CD4-positive, CD25-positive, alpha-beta regulatory T cell (primary cell): ENCODE measurements at places on chromosomes 1 and 21.

GRCh38 chr1:199684686-199685273 is 342.7 kb upstream of the NR5A2 start:
- peak; percentile 32 for DNase-seq

- no peak for DNase-seq
Observed at GRCh38 chr1:162094723-162095122, 25.2 kb downstream of the NOS1AP start.

DNA sequence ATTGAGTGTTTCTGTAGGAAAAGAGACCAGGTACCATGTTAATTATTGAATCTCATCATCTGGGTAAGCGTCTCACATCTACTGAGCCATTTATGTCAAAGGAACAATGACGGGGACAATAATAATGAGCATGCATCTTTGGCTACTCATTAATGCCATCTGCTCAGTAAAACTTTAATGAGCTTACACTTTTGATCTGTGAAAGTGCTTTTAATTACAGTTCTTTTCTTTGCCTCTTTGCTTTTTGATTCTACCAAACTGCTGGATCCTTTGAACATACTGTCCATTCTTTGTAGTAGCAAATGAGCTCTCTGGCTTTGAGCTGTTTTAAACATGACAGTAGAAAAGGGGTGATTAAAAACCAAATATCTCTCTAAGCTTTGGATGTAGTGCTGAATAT is 181.2 kb upstream of the IVNS1ABP start:
- no peak for DNase-seq

DNA sequence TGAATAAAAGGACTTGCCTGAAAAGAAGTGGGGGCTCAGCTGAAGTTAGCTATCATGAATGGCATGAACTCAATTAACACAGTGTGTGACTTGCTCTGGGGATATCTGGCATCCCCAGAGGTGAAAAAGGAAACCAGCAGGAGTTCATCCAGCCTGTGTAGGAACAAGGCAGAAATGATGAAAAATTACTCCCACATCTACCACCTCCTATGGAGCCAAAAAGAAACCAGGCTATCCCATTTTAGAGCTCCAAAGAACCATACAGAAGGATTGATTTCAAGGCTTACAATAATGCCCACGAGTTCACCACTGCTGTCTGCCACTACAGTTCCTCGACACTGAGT is 25.3 kb downstream of the TP53BP2 start:
- no peak for DNase-seq

DNA sequence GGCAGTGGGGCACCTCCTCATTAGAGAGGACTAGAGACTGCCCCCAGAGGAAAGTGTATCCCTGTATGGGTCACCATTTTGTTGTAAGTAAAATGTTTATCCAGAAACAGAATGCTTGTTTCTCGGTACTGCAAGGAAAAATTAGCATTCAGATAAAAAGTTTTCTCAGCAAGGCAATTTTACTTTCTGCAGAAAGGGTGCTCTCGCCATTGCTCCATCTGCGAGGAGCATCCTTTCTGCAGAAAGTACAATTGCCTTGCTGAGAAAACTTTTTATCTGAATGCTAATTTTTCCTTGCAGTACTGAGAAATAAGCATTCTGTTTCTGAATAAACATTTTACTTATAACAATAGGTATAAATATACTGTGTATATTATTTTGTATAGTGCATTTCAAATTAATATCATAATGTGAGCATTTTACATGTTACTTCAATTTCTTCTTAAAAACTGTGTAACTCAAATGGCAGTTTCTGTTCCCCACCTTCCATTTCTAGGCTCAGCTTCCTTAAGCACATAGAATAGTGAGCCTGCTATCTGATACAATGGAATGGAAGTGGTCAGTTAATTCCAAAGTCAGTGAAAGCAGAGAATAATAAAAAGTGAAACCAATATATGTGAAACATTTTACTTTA is 76.5 kb upstream of the DESI2 start:
- no peak for DNase-seq

- DNase-seq = no peak
Observed at GRCh38 chr1:100955322-100955721, 59.4 kb downstream of the SLC30A7 start.

DNA sequence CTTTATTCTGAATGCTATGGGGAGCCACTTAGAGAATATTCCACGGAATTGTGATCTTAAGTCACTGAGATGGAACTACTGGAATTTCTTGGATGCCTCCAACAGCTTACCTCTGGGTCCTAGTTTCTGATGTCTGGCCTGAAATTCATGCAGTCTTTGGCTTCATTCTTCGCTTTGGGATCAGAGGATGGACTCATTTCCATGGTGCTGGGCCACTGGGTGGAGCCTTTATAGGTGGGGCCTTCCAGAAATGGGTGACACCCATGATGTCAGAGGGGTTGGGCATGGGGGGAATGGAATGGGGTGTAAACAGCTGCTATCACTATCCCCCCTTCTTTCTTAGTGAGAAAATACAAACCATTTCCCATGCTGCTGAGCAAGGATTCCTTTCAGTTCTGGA is 73.7 kb upstream of the FGGY start:
- no peak for DNase-seq

GRCh38 chr1:100037927-100038659 is 68.3 kb downstream of the SLC35A3 start:
- DNase-seq = peak; percentile 93

- DNase-seq = no peak
Observed at GRCh38 chr1:102758418-102758817, 349.9 kb downstream of the COL11A1 start.

GRCh38 chr1:222928212-222928611 is 113.4 kb downstream of the DISP1 start:
- DNase-seq = no peak

GRCh38 chr21:44395260-44395659 is 41.8 kb downstream of the TRPM2 start:
- no peak for DNase-seq

- no peak for DNase-seq
Observed at GRCh38 chr1:159201642-159202041, 3.0 kb upstream of the ACKR1 start.

DNA sequence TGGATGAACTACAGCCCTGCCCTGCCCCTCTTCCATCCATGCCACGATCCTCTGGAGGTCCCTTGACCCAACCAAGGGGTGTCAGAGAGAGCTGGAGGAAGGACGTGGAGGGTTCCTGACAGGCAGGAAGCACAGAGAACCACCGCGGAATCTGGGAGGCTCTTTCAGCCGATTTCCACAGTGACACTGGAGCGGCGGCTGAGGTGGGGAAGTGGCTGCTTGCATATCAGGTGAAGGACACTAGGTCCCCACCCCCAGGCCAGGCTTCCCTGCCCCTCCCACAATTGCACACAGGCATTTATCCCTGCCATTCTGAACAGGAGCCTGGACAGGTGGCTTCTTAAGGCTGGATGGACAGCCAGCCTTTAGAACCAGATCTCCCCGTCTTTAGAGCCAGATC is 17.5 kb downstream of the LRRC71 start:
- DNase-seq = no peak
